ENCODE measurements at places on chromosomes 1 and 21.

GRCh38 chr21:40118527-40118926 is 251.3 kb downstream of the PCP4 start:
- DNase-seq, result no peak

DNA sequence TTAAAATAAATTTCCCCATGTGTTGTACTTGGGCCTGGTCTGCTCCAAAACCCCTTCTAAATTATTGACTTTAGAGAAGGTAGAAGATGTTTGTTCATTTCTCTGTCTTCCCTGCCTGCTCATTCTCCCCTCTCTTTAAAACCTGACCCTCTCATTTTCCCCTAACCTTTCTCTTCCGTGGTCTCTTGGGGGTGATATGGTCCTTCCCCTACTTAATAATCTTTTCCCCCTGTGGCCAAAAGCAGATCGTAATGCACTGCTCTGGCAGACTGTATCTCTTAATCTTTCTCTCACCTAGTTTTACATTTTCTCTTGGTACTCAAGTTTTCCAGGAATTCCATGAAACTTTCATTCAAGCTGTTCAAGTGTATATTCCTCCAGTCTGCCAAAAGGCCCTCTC is 301.7 kb downstream of the TTLL7 start:
- no peak for DNase-seq

GRCh38 chr1:10208537-10208936 is 1.8 kb upstream of the KIF1B start:
- no peak for DNase-seq

DNA sequence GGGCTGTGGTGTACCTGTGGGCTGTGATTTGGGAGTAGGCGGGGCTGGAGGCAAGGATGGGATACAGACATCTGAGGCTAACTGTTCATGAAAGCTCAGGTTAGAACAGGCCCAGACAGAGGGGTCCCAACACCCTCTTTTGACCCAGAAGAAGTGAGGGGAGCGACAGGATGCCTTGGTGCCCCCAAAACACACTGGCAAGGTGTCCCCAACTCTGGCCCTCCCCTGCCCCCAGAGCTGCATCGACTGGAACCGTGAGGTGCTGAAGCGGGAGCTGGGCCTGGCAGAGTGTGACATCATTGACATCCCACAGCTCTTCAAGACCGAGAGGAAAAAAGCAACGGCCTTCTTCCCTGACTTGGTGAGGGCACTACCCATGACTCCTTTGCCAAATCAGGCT is 27.6 kb upstream of the PADI4 start:
- DNase-seq, result no peak

GRCh38 chr1:76892675-76893074 is 25.4 kb downstream of the ST6GALNAC5 start:
- no peak for DNase-seq

DNA sequence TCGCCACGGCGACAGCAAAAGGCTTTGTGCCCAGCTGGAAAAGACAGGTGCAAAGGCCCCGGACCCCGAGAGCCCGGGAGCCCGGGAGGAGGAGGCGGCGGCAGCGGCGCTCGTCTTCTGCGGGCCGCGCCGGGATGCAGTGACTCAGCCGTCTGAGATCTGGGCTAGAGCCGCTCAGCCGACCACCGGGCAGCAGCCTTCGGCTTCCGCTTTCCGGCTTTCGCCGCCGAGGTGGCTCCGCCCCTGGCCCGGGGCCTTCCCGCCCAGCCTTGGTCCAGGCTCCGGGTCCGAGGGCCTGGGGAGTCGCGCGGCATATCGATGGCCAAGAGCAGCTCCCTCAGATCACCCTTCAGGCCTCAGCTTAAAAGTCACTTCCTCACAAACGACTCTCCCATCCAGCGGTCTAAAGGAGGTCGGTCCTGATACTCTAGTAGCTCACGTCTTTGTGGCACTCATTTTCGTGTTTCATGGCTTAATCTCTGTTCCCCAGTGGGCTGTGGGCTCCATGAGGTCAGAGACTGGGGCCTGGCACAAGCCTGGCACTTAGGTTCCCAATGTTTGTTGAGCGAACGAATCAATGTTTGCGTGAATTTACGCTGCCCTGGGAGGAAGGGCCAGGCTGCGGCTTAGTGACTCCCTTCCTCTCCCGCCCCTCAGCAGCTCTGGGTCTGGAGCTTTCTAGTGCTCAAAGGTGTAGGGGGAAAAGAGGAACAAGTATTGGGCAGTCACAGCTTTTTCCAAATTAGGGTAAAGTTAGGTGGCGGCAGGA is at the start of gene PHTF1:
PHTF1 (minus strand) TSS at position 154 of the 769 bp plus-strand sequence. CDS start 783 bp downstream, outside the sequence.
- peak; percentile 79 for DNase-seq

- peak; percentile 59 for DNase-seq
Measured at GRCh38 chr1:107965110-107965991, at the start of gene VAV3. Gene VAV3 (minus strand): TSS chr1:107965180. CDS start chr1:107964869, 311 bp downstream.

GRCh38 chr21:42425591-42425990 is 21.9 kb downstream of the UBASH3A start:
- DNase-seq, result no peak

DNA sequence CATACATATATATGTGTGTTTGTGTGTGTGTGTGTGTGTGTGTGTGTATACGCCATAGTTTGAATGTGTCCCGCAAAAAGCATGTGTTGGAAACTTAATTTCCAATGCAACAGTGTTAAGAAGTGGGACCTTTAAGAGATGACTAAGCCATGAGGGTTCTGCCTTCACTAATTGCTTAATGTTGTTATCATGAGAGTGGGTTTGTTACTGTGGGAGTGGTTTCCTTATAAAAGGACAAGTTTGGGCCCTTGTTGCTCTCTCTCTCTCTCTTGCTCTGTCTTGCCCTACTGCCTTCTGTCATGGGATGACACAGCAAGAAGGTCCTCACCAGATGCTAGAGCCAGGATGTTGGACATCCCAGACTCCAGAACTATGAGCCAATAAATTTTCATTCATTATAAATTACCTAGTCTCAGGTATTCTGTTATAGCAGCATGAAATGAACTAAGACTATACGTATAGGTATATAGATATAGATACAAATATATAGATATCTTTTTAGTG is 103.8 kb upstream of the ZC3H11B start:
- DNase-seq, result no peak

GRCh38 chr1:172375211-172375631 is 45.3 kb upstream of the C1orf105 start:
- no peak for DNase-seq

- DNase-seq, result no peak
Measured at GRCh38 chr1:21645550-21645949, 23.6 kb downstream of the RAP1GAP start.

DNA sequence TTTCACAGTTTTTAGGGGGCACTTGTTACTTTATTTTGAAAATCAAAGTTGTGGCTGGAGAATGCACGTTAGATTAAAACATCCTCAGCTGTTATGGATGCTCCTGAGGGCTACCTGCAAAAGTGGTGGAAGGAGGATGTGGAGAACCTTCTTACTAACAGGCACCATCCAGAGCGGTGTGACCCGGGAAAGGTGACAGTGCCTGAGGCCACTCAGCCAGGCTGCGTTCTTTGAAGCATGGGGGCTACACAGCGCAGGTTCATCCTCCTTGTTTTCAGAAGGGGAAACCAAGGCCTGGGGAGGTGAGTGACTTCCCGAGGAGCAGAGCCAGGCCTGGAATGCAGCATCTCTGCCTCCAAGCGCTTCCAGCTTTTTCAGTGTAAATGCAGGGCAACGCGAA is 24.0 kb downstream of the DMRTB1 start:
- no peak for DNase-seq

GRCh38 chr1:116152950-116153691 is 41.9 kb downstream of the MAB21L3 start:
- DNase-seq, result no peak

- no peak for DNase-seq
Measured at GRCh38 chr1:203103216-203103615, 17.4 kb upstream of the MYOG start.

- no peak for DNase-seq
Measured at GRCh38 chr1:23923592-23924499, 10.7 kb upstream of the CNR2 start.

DNA sequence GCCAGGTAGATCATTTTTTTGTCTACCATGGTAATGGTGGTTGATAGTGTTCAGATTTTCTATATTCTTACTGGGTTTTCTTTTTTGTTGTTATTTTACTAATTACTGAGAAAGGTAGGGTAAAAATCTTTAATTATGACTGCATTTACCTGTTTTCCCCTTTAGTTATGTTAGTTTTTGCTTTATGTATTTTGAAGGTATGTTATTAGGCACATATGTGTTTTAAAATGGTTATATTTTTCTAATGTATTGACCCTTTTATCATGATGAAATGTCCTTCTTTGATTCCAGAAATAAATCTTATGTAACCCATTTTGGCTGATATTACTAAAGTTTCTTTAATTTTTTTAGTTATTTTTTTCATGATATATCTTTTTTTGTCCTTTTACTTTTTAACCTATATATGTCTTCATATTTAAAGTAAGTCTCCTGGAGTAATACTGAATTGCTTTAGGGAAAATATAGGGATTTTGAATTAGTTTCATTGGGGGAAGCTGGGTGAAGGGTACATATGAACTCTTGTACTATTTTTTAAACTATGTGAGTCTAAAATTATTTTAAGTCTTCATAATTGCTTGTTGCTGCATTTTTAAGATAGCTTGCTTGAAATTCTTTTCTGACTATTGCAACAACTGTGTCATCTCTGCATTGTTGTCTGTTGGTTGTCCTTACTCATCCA is 22.4 kb downstream of the SLC35A3 start:
- DNase-seq, result no peak

DNA sequence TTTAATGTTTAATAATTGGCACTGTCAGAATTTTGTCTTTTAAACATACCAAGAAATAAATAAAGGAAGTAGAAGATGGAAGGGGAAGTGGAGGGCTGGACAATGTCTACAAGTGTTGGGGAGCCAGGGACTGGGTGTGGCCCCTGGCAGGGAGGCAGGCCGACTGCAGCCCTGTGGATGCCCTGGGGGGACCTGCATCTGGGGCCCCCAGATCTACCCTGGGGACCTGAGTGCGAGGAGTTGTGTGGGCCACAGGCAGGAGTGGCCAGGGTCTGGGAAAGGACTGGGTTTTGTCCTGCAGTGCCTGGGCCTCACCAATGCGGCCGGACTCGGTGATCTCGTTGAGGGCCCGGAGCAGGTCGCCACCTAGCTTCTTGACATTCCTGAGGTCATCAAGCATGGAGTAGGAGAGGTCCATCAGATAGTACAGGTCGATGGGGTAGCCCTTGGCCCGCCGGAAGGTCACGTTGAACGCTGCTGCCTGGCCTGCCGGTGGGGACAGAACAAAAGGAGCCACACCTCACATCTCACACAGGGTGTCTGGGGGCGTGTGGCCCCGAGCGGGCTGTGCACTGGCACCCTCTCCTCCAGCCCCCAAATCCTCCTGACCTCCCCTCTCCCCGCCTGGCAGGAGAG is 17.5 kb downstream of the ITGB2 start:
- no peak for DNase-seq

DNA sequence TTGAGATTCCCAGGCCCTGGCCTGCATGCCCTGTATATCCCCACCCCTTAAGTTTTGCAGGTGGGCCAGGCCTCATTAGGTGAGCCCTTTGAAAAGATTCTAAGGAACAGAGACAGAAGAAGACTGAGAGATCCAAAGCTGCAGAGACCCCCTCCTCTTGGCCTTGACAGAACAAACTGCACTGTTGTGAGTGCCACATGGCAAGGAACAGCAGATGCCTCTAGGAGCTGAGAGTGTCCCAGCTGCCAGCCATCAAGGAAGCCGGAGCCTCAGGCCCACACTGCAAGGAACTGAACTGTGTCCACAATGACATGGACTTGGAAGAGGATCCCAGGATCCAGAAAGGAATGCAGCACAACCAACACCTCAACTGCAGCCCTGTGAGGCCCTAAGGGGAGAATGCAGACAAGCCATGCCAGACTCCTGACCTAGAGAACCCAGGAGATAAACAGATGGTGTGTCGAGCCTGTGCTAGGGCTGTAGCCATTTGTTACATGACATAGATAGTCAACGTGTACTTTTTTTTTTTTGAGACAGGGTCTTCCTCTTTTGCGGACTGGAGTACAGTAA is 182.7 kb downstream of the AJAP1 start:
- no peak for DNase-seq

- DNase-seq, result no peak
Measured at GRCh38 chr1:89200663-89201062, 1.9 kb upstream of the GBP4 start.

DNA sequence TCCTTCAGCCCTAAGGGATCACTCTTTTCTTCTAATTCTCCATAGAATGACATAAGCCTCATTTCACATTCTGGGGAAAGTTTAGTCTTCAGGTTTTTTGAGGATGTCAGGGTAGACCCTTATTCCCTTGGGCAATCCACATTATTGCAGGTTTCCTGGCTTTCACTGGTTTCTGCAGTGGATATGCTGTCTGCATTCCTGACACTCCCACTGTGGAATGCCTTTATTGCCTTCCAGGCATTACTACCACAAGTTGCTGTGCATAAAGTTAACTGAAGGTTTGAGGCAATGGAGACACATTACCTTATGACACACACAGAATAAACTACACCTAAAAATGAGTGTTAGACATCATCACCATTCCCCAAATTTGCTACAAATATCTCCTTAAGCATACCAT is 12.7 kb downstream of the FASLG start:
- DNase-seq, result peak; percentile 49

- no peak for DNase-seq
Measured at GRCh38 chr1:225413708-225414375, 14.0 kb downstream of the LBR start.

DNA sequence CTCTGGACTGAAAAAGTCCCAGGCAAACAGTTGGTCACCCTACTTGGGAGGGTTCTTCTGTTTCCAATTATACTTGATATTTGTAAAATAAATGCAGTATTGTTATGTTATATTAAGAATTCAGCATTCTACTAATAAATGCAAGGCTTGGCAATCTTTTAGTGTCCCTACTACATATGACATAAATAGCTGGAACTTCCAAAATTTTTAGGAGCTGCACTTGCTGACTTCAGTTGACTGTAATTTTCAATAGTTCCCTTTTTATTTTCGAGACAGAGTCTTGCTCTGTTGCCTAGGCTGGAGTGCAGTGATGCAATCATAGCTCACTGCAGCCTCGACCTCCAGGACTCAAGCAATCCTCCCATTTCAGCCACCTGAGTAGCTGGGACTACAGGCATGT is 20.0 kb downstream of the FOXD3 start:
- DNase-seq, result no peak

DNA sequence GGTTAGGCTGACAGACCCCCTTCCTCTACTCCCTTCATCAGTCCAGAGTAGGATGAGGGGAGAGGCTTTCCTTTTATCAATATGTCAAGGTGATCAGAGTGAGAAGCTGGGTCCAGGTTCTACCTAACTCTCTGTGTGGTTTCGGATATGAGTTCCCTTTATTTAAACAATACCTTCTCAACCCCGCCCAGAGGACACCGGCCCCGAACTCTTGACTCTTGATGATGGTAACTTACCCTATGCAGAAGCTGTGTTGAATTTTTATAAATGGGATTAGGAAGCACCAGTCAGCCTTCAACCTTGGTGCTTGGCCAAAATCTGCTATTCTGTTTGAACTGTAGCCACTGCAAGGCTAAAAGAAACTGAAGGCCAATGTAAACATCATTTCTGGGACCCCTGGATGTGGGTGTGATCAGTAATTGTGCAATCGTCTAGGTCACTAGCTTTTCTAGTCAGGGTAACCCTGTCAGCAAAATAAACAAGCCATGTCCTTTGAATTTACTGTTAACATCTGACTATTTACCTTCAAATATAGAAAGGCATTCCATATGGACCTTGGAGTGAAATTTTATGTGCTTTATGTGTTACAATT is 398.3 kb downstream of the SEC16B start:
- peak; percentile 51 for DNase-seq
